KG1 (cell line): ENCODE measurements at places on chromosomes 12 and 14.

GRCh38 chr14:23159532-23159931, 23.9 kb downstream of the SLC7A8 start:
- no peak for DNase-seq

DNA sequence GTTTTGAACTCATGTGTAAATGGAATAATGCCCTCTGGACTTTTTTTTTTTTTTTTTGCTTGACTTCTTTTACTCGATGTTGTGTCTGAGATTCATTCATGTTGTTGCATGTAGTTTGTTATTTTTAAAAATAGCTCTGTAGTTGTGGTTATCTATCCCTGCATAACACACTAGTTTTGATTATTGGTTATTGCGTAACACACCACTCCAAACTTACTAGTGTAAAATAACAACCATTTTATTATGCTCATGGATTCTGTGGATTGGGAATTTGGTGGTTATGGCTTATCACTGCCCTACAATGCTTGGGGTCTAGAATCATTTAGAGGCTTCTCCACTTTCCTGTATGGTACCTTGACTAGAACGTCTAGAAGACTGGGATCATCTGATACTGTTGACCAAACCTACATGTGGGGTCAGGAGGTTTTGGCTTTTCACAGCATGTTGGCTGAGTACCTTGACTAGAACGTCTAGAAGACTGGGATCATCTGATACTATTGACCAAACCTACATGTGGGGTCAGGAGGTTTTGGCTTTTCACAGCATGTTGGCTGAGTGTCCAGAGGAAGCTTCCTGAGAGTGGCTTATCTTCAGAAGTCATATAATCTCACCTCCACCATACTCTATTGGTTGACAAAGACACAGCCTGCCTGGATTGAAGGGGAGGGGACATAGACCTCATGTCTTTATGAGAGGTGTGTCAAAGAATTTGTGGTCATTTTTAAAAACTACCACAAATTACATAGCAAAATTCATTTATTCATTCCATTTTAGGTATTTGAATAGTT, 11.6 kb downstream of the VRK1 start:
- no peak for DNase-seq

- no peak for DNase-seq
Measured at GRCh38 chr14:83712418-83713129, 1817.4 kb upstream of the FLRT2 start.

DNA sequence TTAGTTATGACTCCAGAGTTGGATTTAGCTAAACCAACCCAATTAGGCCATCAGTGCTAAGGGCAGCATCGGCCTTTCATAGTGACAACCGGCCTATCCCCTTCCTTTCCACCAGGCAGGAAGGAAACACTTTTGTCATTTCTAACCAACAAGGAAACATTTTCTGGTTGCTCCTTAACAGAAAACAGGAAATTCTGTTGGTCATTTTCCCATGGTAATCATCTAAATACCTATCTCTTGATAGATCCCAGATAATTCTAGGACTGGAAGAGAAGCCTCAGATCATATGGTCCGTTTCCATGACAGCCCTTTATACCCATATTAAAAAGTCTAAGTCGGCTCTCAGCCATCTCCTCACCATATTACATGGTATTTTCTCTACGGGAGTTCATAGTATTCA, 79.2 kb upstream of the USP44 start:
- no peak for DNase-seq

- DNase-seq: no peak
Measured at GRCh38 chr12:26768611-26769603, 64.1 kb downstream of the ITPR2 start.

DNA sequence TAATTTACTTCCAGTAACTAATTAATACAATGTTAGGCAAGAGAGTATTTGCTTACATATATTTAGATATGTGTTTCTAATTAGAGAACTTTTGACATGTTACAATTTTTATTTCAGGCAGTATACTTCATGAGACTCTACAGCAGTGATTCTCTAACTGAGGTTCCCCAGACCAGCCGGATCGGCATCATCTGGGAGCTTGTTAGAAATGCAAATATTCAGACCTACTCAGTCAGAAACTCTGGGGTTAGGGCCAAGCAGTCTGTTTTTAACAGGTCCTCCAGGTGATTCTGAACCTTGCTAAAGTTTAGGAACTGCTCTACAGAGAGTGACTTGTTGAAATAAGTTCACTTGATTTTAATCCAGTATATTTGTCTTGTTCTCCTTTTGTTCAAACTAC, 46.5 kb downstream of the ARID2 start:
- no peak for DNase-seq

GRCh38 chr12:6605421-6606330, 1.5 kb downstream of the CHD4 start:
- DNase-seq: no peak

DNA sequence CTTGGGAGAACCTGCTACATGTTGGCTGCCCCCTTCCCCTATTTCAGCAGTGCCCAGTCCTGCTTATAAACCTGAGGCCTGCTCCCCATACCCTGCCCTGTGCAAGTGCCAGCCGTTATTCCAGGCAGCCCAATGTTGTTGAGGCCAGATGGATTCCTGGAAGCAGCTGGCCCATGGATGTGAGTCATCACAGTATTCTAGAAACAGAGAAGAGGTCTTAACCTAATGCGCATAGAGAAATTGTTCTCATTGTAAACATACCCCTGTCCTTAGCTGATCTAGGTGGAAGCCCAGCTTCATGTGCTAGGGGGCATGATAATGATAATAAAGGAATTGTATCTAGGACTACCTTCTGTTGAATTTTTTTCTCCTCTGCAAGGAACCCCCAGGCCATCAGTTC, 69.7 kb downstream of the TSPAN11 start:
- no peak for DNase-seq

DNA sequence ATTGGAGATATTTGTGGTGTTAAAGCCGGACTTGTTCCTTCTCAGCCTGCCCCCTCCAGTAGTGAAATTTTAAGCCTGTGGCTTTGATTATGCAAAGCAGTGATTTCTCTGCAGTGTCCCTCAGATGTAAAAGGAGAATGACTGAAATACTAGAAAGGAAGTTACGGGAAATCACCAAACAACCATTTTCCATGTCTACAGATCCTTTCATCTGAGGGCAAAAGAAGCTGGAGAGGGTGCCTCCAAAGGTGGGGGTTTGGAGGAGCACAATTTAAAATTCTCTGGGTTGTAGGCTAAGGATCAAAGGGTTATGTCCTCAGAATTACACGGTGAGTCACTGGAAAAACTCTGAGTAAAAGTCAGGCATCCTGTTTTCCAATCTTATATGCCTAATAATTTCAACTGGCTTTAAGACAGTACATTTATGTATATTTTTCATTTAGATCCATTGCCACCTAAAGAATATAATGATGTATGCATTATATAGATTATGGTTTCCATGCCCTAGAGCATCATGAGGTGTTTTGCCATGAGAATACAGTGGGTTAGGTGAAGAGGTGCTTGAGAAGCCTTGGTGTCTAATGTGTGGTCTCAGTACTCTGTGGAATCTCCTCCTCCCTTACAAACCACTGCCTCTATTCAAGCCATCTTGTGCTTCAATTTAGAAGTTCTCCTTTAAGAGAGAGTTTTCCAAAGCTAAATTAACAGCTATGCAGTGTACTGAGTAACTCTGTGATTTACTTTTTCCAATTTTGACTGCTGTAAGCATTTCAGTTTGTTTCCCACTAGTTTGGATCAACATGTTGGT, 362.1 kb downstream of the RAD51B start:
- no peak for DNase-seq

DNA sequence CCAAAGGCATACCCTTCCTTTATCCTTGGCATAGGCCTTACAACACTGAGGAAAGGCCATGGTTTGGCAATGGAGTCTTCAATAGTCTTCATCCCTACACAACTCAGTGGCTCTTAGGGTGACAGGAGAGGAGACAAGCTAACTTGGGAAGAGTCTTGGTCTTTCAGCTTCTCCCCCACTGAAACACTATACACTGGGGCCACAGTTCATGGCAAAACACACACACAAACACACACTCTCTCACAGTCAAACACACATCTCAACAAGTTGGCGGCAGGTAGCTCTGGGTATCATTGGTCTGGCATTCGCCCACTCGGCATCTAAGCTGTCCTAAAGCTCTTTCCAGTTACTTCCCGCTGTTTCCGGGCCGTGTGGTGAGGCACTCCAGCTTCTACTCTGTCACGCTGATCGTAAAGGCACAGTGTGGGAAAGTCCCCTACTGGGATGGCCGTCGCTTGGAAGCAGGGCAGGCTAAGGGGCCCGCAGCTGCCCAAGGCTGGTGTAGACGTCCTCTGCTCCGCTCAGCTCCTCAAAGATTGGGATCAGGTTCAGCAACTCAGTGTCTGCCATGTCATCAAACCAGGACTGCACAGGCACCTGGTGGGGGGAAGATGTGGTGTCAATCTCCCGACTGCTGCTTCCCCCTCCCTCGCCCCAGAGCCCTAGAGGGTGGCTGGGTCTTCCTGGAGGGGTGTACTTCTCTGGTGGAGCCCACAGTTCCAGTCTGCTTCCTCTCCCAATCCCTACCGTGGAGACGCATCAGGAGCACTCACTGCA, 4.8 kb upstream of the AVIL start:
- DNase-seq: no peak

DNA sequence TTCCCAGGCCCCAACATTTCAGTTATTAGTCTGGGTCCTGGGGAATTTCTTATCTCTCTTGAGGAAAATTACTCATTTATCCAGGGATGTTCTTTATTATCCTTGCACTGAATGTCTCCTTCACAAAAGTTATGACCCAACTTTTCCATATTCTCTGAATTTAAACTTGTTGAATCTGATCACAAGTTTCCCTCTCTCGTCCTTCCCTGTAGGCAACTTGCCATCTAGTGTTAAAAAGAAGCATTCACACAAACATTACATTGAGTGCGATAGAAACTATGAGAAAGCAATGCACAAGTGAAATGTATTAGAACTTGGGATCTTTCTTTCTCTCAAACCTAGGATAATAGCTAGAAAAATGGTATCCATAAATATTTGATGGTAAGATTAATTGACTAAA, 608.4 kb downstream of the FSCB start:
- no peak for DNase-seq

- DNase-seq: no peak
Measured at GRCh38 chr12:42187799-42188198, 43.1 kb upstream of the GXYLT1 start.

- DNase-seq: no peak
Measured at GRCh38 chr14:96614481-96614881, 112.3 kb downstream of the PAPOLA start.

- DNase-seq: no peak
Measured at GRCh38 chr12:93802293-93802692, 125.1 kb downstream of the CRADD start.
